ENCODE measurements at places on chromosomes 11 and 22.

DNA sequence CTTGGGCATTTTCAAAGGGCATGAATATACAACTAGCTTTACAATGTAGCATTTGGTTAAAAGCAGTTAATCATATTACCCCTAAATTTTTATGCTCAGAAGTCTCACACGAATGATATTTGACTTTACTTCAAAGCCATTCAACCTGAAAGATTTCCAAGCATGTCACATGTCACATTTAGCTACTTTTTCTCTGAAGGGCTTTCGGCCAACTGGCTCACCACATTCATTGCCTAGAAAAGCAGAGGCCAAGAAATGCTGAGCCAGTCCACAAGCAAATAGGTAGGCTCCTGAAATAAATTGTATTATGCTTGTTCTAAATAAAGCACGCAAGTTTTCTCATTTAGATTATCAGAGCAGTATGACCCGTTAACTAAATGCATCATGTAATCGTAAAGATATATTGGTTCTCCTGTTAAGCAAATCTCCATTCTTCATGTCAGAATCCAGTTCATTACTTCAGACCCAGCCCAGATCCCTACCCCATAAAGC lies 30.6 kb downstream of the PAX6 start:
- DNase-seq = no peak

DNA sequence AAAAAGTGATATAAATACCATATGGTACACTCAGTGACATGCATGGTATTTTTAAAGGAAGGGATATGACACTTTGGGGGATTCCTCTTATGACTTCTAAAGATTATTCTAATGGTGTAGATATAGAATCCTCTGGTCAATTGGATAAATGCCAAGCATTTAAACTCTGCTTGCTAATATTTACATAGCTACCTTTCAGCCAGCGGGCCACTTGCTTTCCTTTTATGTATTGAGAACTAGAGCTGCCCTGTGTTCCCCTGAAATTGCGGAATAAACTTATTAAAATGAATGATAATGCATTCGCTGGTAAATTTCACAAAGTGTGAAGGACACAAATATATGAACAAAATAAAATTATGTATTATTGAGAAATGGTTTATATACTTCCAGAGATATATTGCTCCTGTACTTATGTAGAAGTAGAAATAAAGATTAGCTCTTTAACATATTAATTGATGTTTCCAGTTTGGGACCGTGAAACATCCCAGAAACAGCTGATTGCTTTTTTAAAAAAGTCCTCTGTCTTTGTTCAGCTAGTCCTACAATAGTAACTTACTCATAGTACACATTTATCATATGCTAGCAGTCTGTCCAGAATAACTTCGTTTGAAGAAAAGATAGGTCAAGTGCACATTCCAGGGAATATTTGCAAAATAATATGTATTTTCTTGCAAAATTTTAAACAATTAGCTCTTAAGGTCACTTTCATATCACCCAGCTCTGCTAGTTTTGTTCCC lies 40.1 kb upstream of the CARD18 start:
- no peak for DNase-seq

DNA sequence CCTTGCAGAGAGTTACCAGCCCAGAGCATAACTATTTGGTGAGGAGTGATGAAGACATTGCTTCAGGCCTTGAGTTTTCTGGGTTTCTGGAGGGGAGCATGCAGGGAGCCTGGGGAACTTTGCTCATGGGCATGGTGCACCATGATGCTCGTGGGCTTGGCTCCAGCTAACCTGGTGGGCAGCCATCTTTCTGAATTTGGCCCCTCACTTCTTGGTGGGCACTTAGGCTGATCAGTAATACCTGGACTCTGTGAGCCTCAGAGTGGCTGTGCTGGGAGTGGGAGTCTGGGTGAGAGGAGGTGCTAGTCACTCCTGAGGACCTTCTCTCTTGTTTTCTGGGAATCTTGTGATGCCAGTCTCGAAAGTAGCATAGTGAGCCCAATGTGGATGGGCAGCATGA lies 30.6 kb downstream of the AMPD3 start:
- DNase-seq = no peak

- no peak for DNase-seq
Measured at GRCh38 chr22:33028234-33028633, 29.9 kb downstream of the SYN3 start.

- no peak for DNase-seq
Measured at GRCh38 chr11:95341221-95341620, 110.2 kb upstream of the SESN3 start.

- no peak for DNase-seq
Measured at GRCh38 chr11:70828593-70829082, 423.7 kb downstream of the SHANK2 start.
